ENCODE measurements at places on chromosomes 1 and 21.

DNA sequence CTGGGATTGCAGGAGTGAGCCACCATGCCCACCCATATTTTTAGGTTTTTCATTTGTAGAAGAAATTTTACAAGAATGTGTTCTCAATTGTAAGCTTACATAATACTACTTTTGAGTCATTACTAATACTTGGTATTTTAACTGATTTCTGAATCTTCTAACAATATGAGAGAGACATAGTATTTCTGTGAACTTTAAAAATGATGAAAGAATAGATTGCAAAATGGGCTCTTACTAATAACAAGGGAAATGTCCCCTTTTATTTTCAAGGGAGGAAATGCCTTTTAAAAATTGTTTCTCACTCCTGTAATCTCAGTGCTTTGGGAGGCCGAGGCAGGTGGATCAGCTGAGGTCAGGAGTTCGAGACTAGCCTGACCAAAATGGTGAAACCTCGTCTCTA lies 5.9 kb downstream of the AGO3 start:
- DNase-seq, result no peak

GRCh38 chr1:163083690-163084089 lies 14.5 kb downstream of the RGS4 start:
- no peak for DNase-seq

DNA sequence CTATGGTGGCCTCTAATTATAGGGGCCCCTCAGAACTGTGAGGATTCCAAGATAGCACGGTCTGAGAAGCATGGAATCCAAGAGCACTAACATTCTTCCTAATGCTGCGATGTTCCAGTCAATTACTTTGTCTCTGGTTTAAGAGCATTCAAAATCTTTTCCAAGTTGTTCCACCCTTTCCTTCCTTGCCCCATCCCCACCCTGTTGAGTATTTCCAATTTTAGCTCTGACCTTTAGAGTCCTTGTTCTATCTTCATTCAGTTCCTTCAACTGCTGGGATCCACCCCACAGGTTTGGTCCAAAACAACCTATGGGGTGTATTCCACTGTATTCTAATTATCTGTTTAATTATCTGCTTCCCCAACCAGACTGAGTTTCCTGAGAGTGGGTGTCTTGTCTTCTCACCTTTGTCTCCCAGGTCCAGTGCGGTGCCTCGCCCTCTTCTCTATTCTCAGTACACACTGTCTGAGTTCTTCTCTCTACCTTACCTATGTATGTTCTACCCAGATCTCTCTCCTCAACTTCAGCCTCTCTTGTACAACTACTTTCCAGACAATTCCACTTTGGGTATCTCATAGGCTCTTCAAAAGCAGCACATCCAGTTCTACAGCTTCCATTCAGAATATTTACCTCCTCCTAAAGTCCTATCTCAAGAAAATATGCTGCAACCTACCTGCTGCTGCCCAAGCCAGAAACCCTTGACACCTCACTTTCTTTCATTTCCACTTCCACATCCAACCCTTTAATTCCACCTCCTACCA lies 25.0 kb upstream of the BCL9 start:
- DNase-seq, result no peak

DNA sequence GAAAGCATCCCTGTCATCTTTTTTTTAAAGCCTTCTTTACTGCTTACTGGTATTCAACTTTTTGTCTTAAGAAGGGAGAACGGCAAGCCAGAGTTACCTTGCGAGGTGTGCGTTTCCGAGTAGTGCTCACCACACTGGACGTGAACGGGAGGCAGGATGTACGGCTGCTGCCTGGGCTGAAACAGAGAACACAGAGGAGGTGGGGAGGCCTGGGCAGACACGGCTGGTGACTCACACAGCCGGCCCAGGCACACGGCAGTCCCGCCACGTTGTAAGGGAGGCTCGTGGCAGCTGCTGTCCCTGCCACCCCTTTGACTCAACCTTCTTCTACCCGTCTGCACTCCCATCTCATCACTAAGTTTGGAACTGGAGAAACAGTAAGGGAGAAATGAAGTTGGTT lies 105.8 kb downstream of the SMYD2 start:
- no peak for DNase-seq

GRCh38 chr1:18357622-18358230 lies 123.0 kb upstream of the KLHDC7A start:
- no peak for DNase-seq

GRCh38 chr1:34988581-34988980 lies 3.4 kb upstream of the TMEM35B start:
- DNase-seq, result no peak

GRCh38 chr1:208349694-208350330 lies 105.6 kb upstream of the PLXNA2 start:
- DNase-seq, result no peak

GRCh38 chr1:20138961-20139550 lies at the start of gene PLA2G2F:
Gene PLA2G2F, plus strand, starts transcription at chr1:20139323. Its CDS starts 105 bp downstream, at chr1:20139428.
- DNase-seq, result no peak

GRCh38 chr1:183515002-183515689 lies 42.8 kb downstream of the SMG7 start:
- no peak for DNase-seq

- no peak for DNase-seq
Observed at GRCh38 chr1:15051882-15052528, 101.5 kb upstream of the TMEM51 start.

GRCh38 chr1:2952371-2952770 lies 68.9 kb upstream of the ACTRT2 start:
- no peak for DNase-seq
